Stimulated activated CD8-positive, alpha-beta memory T cell treated with anti-CD3 and anti-CD28 coated beads, Interleukin-15, amount 100 ng/mL, for 24 hours (primary cell): ENCODE measurements at places on chromosomes 7 and 10.

DNA sequence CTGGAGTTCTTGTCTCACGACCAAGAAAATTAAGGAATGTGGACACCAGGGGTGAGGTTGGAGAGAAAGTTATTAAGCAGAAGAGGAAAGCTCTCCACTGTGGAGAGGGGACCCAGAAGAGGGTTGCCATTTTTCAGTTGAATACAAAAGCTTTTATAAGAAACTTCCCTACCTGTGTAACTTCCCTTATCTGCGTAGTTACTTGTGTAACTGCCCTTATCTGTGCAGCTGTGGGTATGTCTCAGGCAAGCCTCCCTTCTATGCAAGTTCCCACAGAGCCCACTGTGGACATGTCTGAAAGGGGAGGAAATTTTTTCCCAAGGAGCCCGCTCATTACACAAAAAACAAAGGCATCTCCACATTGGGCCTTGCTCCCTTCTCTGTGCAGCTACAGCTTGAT is 94.9 kb downstream of the SVOPL start:
- no peak for DNase-seq

DNA sequence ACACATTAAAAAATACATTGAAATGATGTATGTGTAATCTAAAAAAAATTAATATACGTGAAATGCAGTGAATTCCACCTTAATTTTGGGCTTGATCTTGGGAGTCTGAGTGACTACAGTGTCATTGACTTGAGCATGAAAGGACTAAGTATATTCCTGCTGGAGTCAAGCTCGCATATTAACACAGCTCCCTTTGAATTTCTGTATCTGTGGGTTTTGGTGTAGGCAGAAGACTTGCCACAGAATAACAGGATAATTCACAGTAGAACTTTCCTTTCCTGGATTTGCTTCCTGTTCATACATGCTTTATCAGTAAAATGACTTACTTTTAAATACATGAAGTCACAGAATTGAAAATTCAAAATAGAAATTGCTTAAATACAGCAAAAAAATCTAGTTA is 55.3 kb downstream of the PPP1R9A start:
- no peak for DNase-seq

DNA sequence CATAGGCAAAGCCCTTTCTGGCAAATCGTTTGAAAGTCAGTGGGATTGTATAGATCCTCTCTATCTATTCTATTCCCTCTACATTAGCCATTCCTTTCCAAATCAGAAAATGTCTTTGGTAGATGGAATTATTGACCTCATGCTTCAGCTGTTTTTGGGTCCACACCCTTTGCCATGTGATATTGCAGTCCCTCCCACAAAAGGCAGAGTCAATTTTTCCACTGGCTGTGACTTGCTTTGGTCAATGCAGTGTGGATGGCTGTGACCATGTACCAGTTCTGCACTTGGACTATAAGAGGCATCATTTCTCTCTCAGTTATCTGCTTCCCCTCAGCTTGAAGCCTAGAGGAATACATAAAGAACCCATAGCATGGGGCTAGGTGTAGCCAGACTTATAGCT is 332.9 kb downstream of the PTEN start:
- no peak for DNase-seq

- DNase-seq = no peak
Observed at GRCh38 chr10:69470463-69471384, 19.5 kb downstream of the TSPAN15 start.

DNA sequence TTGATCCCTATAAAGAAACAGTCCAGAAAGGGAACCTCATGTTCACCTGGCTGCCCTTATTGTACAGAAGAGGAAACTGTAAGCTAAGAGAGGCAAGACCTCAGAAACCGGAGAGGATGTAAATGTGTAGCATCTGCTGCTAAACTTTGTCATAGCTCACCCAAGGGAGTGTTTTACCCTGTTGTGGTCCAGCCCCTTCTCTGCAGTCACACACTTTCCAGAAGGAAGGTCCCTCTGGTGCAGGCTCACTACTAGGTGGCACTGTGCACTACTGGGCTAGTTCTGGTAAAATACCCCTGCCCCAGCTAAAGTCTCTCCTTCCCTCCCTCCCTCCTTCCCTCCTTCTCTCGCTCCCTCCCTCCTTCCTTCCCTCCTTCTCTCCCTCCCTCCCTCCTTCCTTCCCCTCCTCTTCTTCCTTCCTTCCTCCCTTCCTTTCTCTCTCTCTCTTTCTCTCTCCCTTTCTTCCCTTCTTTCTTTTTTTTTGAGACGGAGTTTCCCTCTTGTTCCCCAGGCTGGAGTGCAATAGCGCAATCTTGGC is 42.5 kb upstream of the LCOR start:
- DNase-seq = no peak

DNA sequence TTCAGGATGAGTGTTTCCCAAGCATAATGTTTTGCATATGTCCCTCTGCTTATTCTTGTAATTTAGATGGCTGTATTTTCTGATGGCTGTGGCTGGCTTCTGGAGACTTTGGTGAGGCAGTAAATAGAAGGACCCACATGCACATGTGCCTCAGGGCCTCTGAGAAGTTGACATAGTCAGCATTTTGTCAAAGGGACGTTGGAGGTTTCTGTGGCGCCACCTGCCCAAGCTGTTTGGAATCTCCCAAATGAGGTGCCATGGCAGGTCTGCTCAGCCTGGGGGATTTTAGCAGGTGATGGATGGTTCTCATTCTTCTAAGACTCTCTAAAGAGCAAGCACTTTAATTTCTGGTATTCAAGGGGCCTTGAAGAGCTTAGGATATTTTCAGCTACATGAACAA is 29.8 kb downstream of the C10orf120 start:
- DNase-seq = no peak

DNA sequence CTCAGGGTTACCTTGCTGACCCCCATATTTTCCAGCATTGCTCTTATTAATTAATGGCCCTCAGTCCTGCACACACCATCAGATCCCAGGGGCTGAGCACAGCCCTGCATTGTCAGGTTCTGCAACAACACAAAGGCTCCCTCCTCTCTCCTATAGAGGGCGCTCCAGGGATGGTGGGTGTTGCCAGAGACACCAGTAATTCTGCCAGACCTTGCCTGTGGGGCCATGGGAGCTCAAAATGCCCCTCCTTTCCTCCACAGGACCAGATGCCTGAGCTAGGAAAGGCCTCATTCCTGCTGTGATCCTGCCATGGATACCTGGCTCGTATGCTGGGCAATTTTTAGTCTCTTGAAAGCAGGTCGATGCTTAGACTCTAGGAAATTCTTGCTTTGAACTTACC is 42.8 kb upstream of the PRSS58 start:
- DNase-seq = no peak

DNA sequence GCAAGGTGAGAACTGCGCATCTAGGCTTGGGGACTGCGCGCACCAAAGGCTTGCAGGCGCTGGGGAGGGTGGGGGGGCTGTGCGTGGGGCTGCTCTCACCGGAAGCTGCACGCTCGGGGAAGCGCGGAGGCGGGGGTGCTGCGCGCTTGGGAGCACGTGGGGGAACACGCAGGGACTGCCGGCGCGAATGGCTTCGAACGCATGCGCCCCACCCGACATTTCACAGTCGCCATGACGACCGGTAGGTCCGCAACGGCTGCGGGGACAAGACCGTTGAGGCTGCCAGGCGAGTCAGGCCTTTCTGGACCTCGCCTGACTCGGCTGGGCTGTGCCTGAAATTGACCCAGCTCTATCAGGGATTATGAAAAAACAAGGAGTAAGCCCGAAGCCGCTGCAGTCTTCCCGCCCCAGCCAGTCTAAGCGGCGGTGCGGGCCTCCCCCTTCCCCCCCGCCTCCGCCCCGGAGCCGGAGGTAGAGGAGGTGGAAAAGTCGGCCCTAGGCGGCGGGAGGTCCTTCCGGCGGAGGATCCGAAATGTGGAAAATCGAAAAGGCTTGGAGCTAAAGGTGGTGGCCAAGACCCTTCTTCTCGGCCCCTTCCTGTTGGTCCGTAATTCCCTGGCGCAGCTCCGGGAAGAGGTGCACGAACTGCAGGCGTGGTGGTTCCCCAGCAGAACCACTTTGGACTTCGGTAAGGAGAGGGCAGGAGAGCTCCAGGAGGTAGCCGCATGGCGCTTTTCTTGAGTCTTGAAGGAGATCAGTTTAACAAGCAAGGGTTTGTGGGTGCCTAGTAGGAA is 34.9 kb upstream of the STEAP1 start:
- no peak for DNase-seq

DNA sequence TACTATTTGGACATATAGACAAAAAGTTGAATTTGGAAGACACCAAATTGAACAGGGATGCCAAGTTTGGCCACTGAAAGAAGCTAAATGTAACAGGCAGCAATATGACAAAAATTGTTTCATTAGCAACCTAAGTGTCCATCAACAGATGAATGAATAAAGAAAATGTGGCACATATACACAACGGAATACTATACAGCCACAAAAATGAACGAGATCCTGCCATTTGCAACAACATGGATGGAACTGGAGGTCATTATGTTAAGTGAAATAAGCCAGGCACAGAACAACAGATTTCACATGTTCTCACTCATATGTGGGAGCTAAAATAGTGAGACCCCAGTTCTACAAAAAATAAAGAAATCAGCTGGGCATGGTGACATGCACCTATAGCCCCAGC is 43.8 kb downstream of the NEBL start:
- DNase-seq = no peak

- no peak for DNase-seq
Observed at GRCh38 chr10:88858491-88858890, 6.8 kb upstream of the ANKRD22 start.

DNA sequence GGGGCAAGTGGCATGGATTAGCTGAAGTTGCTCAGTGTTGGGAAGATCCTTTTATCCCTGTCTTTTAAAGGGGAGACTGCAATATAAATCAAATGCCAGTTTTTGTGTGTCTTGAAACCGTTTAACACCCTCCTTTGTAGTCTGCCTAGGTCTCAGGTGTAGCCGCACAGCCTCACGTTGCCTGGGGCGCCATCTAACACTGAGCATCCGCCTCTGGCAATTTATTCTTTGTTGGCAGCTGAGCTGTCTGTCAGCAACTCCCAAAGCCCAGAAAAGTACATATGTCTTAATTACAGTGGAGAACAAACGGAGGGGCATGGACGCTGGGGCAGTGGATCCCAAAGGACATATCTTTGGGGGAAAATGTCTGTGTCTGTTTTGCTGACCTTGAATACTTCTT is 254.7 kb downstream of the STK31 start:
- no peak for DNase-seq

- DNase-seq = no peak
Observed at GRCh38 chr7:148688526-148688925, 10.2 kb upstream of the CUL1 start.

DNA sequence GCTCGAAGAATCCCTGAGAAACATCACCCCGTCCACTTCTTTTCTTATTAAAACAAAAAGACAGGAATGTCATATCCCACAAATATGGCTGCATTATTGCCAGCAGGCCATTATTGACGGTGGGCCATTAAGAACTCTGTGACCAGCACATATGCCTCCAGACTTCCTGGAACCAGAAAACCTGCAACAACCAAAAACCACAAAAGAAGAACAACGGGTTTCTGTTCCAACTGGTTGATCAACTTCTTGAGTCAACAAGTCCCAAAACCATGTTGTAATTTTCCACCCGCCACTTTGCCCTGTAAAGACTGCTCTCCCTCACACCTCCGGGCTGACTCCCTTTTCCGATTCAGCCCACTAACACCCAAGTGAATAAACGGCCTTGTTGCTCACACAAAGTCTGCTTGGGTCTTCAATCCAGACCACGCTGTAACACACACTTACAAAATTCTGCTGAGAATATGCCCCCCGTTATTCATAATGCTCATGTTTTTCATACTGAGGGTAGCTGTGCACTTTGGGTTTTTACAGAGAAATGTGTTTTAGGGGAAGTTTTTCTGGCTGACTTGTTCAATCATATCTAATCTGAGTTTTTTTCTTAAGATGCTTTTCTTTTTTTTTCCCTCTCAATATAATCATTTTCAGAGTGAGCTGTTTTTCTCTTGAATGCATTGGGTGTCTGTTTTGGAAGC is 20.7 kb downstream of the ZNF107 start:
- DNase-seq = no peak

- DNase-seq = no peak
Observed at GRCh38 chr10:80144696-80145131, 12.2 kb downstream of the PLAC9 start.

DNA sequence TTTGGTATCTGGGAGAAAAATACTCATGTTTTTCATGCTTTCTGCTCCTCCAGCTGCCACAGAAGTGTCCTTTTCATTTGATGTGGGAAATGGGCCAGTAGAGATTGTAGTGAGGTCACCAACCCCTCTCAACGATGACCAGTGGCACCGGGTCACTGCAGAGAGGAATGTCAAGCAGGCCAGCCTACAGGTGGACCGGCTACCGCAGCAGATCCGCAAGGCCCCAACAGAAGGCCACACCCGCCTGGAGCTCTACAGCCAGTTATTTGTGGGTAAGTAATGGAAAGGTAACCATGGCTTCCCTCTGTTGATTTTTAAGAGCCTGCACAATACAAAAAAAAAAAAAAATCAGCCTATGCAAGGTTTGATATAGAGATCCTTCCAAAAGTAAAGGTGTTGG is 443.1 kb upstream of the C7orf33 start:
- DNase-seq = no peak

- no peak for DNase-seq
Observed at GRCh38 chr10:43251419-43252165, 15.3 kb downstream of the RASGEF1A start.

- no peak for DNase-seq
Observed at GRCh38 chr10:132078746-132079345, 13.1 kb downstream of the JAKMIP3 start.

DNA sequence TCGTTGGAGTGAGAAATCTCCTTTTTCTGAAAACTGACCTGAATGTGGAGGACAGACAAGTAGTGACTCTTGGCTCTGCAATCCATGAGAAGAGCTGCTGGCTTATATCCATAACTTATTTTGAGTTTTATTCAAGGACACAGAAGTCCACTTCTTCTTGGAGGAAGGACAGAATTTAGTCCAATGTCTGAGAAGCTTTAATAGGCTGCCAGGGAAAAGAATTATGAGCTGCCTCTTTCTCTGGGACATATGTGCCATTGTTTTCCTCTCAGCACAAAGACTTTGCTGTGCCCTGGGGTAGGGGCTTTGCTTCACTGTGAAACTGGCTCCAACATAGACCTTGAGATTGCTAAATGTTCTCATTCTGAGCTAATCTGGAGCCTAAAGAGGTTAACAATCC is 20.5 kb upstream of the AOC1 start:
- DNase-seq = no peak

GRCh38 chr7:151623766-151624165 is 104.1 kb upstream of the RHEB start:
- DNase-seq = no peak

GRCh38 chr7:24110056-24110455 is 173.9 kb upstream of the NPY start:
- DNase-seq = no peak
